ENCODE measurements at places on chromosomes 3 and 15.

DNA sequence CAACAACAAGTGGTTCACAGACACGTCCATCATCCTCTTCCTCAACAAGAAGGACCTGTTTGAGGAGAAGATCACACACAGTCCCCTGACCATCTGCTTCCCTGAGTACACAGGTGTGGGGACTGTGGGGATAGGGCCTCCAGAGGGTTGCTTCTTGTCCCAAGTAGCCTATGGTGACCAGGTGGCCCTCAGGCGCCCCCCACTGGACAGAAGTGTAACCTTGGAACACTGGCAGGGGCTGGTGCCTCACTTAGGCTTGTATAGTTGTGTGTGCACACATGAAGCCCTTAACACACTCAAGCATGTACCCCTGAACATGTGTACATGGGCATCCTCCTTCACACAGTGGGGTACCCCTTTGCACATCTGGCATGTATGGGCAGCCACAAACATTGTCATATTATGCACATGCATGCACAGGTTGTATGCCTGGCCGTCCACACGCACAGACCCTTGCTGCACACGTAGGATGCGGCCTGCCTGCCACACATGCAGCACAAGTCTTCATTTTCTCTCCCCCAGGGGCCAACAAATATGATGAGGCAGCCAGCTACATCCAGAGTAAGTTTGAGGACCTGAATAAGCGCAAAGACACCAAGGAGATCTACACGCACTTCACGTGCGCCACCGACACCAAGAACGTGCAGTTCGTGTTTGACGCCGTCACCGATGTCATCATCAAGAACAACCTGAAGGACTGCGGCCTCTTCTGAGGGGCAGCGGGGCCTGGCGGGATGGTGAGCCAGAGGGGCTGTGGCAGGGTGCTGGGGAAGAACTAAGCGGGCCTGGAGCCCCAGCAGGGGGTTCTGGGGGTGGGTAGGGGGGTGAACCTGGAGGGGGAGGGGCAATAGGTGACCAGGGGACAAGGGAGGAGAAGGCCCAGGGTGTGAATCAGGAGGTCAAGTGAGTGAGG, 11.7 kb upstream of the SEMA3B start:
- no peak overlapping the region for H3K27ac ChIP-seq
- peaks cover 55% of the 10 kb centered on the region for H3K36me3 ChIP-seq
- no peak for DNase-seq
- H3K4me3 ChIP-seq, result no peak overlapping the region
- no peaks in the 10 kb centered on the region for H3K27me3 ChIP-seq

GRCh38 chr3:196144383-196145105, 62.7 kb upstream of the TFRC start:
- peaks cover 1% of the 10 kb centered on the region for H3K27me3 ChIP-seq
- no peak for DNase-seq
- no peaks in the 10 kb centered on the region for H3K36me3 ChIP-seq
- peaks cover 10% of the 10 kb centered on the region for H3K4me1 ChIP-seq
- H3K27ac ChIP-seq, result no peak overlapping the region

GRCh38 chr3:65485826-65486469, 552.8 kb downstream of the MAGI1 start:
- DNase-seq, result no peak
- no peak overlapping the region for H3K27ac ChIP-seq
- no peaks in the 10 kb centered on the region for H3K36me3 ChIP-seq
- no peaks in the 10 kb centered on the region for H3K27me3 ChIP-seq
- no peak overlapping the region for H3K4me3 ChIP-seq

DNA sequence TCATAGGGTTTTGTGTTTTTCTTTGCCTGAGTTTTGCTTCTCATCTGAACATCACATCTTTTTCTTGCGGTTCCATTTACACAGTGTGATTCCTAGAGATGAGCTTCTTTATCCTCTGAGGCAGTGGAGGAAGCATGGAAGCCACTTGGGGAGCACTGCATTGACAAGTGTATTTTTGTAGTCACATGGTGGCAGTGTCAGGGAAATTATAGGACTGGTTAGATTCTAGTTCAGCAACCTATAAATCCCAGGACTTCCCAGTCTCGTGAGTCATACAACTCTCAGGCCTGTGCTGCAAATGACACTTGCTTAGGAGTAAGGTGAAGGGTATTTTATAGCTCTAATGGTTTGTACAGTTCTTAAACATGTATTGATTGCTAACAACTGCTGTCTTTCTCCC, 58.4 kb downstream of the RBM6 start:
- H3K4me3 ChIP-seq, result no peak overlapping the region
- H3K36me3 ChIP-seq, result peaks cover 58% of the 10 kb centered on the region
- peaks cover 17% of the 10 kb centered on the region for H3K4me1 ChIP-seq
- H3K27me3 ChIP-seq, result no peaks in the 10 kb centered on the region
- no peak for DNase-seq

- no peak overlapping the region for H3K27ac ChIP-seq
- no peaks in the 10 kb centered on the region for H3K4me1 ChIP-seq
- H3K36me3 ChIP-seq, result no peaks in the 10 kb centered on the region
- H3K4me3 ChIP-seq, result no peak overlapping the region
- DNase-seq, result no peak
Measured at GRCh38 chr3:160739079-160739478, 17.0 kb upstream of the PPM1L start.

GRCh38 chr3:56839784-56840715, 38.3 kb upstream of the ARHGEF3 start:
- H3K4me3 ChIP-seq, result no peak overlapping the region
- peaks cover 8% of the 10 kb centered on the region for H3K4me1 ChIP-seq
- H3K36me3 ChIP-seq, result peaks cover 17% of the 10 kb centered on the region
- H3K27ac ChIP-seq, result no peak overlapping the region

DNA sequence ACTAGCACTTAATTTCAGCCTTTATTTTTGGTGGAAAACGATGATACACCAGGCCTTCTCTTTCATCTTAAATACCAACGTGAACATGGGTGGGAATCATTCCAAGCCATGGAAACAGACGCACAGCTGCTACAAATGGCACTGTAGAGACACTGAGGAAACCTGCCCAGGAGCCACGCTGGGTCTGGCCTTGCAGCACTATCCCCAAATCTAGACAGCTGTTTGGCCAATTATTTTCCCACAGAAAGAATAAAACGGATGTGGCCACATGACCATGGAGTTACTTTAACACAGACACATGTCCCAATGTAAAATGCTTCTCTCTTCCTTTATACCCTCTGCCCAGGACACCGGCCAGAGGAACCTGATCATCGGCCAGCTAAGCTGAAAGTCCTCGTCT, 83.6 kb upstream of the OCA2 start:
- H3K4me1 ChIP-seq, result no peaks in the 10 kb centered on the region
- peaks cover 7% of the 10 kb centered on the region for H3K36me3 ChIP-seq
- DNase-seq, result no peak
- H3K27ac ChIP-seq, result no peak overlapping the region
- no peak overlapping the region for H3K4me3 ChIP-seq

All from activated T-helper 2 cell treated with anti-CD3 and anti-CD28 coated beads, Interferon-gamma antibody, Interleukin-2, Interleukin-4, amounts not matched to agents 10 μg/mL and 5 μg/mL and 100 μg/mL, durations not matched to agents 14 hours and 24 hours and 36 hours (primary cell).